ENCODE measurements at places on chromosomes 2 and 18. TPM values are rescaled to one million over a fixed set of nuclear protein-coding genes. Genes with fewer than 3 reads are reported as not detected.

NEMP2 gene
- total RNA-seq = 3.9 TPM

POTEI gene
- total RNA-seq = under 0.01 TPM

SIX2 gene
- under 0.01 TPM for total RNA-seq

SNRNP27 gene
- total RNA-seq = 44.9 TPM

FHL2 gene
- total RNA-seq = 346 TPM

SLC4A3 gene
- total RNA-seq = 5.6 TPM

PRKRA gene
- total RNA-seq = 60.9 TPM

RAB6C gene
- total RNA-seq = under 0.01 TPM

PRKAG3 gene
- not detected for total RNA-seq
